K562 (cell line): ENCODE measurements at places on chromosomes 2 and 18.

- DNase-seq, result peak; percentile 38
Measured at GRCh38 chr2:54103454-54104314, 11.7 kb upstream of the ACYP2 start.

DNA sequence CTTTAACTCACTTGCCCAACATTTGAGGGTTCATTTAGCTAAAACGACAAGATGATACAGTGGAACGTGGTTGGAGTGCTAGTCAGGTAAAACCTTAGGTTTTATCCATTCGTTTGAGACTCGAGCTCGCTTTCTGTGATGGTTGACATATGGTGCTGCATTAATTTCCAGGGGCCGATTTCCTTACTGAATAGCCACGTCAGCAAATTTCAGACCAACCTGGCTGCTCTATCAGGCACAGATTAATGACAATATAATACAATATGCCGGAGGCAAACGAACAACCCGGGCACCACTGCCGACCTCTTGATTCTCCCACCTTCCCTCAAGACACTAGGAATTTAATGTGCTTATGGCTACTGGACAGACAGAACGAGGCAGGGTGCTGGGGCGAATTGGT is 42.0 kb downstream of the NABP1 start:
- no peak for DNase-seq

DNA sequence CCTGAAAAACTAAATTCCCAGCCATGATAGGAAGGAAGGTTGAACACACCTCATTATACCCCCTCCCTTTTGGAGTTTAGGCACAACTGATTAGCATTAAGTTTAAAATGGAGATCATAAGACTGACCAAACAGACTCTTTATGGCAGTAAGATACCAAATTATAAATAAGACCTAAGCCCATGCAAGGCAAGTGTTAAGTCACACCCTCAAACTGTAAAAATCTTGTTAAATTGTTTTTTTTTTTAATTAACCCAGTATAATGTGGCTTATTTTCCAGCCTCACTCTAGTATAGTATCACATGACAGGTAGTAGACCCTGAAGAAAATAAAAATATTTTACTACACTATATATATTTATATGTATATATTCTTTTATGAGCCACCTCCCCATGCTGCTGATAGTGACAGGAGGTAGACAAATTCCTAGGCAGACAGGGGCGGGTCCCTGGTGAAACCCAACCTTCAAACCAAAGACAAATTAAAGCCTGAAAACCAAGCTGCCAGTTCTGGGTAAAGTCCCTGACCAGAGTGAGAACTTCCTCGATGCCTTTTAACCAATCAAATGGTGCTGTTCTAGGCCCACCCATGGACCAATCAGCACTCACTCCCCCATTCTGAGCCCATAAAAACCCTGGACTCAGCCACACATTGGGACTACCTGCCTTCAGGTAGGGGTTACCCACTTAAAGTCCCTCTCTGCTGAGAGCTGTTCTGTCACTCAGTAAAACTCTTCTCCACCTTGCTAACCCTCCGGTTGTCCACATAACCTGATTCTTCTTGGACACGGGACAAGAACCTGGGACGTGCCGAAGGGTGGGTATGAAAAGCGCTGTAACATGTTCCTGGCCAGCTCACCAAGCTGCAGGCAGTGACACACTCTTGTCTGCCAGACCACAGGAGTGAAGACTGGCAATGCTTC is 123.9 kb upstream of the B3GNT2 start:
- DNase-seq, result no peak

DNA sequence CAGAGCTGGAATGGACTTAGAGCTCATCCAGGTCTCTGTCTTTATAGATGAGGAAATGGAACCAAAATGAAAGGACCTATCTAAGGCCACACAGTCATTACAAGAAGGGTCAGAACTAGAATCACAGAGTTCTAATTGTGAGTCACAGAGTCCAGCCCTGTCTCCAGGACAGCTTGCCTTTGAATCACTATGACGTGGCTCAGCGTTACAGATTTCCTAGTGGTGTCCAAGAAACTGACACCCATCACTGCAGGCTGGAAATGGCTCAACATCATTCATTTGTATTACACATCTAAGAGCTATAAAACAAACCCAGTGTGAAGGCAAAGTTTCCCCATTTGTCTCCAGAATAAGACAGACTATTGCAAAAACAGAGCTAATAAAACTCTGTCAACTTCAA is 164.3 kb upstream of the SIX2 start:
- no peak for DNase-seq

GRCh38 chr2:182020286-182021070 is 34.8 kb downstream of the PPP1R1C start:
- no peak for DNase-seq

DNA sequence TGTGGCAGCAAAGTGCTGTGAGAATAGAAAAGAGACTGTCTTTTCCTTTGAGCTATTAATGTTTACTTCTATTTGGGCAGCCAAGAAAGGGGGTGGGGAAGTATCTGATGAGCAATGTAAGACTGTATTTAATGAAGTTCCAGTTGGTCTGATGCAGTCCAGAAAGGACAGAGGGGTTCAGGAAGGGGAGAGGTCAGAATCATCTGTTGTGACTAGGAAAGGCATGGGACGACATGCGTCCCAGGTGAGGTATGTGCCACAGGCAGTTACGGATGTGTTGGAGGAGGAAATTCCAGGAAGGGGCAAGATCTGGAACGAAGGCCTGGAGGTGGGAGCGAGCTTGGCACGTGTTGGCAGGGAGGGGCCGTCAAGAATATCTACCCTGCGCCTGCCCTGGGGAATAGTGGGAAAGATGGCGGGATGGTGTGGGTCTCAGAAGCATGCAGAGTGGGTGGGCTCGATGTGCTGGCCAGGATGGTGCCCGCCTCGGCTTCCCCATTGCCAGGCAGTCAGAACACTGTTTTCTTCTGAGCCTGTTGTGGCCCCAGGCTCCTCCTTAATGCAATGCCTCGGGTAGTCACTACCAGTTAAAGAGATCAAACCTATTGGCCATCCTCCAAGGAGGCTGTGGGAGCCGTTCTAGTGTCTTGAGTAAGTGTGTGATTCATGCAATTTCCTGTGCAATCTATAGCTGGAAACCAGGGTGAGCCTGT is 57.8 kb upstream of the TXNDC2 start:
- peak; percentile 43 for DNase-seq

GRCh38 chr2:165110394-165110793 is 93.5 kb downstream of the SCN3A start:
- no peak for DNase-seq

GRCh38 chr2:233359823-233360222 is 5.5 kb downstream of the DGKD start:
- DNase-seq, result no peak
